ENCODE measurements at places on chromosomes 13 and 19.

DNA sequence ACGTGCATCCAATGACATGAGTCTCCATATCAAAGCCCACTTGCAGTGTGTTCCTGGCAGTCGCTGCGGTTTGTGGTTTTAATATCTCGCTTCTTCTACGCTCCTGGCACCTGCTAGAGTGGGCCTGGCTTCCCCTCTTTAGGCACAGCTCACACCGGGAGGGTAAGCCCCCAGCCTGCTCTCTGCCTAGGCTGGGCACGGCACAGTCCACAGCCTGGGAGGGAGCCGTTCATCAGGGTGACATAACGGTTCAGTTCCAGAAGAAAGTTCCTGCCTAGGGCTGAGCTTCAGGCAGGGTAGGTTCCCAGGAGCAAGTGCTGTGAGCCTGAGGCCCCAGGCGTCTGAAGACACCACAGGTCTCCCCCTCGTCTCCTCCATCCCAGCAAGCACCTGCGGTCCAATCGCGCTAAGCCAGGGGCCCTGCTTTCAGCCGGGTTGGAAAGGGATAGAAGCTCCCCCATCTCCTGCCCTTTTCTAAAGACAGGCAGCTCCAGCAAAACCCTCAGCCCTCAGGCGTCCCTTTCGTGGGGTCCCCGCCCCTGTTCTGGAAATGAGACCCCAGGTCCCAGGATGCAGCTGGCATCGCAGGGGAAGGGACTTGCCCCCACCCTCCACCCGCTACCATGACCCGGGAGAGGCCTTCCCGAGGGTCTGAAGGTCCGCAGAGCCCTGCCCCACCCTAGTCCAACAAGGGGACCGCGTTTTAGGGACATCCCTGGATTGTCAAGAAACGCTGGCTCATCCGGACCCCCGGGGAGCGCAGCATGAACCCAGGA is 121.6 kb upstream of the ZNF507 start:
- DNase-seq, result no peak

DNA sequence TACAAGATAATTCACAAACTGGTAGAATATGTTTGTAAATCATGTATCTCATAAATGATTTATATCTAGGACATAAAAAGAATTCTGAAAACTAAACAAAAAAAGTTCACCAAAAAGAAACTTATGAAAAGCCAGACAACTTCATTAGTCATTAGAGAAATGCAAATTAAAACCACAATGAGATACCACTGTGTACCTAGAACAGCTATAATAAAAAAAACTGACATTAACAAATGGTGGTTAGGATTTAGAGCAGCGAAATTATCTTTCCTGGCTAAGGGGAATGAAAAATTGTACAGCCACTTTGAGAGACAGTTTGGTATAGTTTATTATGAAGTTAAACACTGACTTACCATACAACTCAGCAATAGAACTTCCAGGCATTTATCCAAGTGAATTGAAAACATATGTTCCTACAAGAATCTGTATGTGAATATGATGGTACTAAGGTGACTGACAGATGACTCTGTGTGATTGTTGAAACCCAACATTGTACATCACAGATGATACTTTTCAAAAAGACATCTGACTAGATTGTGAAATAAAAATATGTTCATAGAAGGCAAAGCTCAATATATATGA is 41.8 kb downstream of the UGGT2 start:
- DNase-seq, result peak; percentile 70

- DNase-seq, result peak; percentile 76
Measured at GRCh38 chr13:105196052-105196451, 1339.4 kb downstream of the EFNB2 start.

GRCh38 chr19:41161903-41162302 is 31.1 kb upstream of the CYP2S1 start:
- DNase-seq, result no peak

DNA sequence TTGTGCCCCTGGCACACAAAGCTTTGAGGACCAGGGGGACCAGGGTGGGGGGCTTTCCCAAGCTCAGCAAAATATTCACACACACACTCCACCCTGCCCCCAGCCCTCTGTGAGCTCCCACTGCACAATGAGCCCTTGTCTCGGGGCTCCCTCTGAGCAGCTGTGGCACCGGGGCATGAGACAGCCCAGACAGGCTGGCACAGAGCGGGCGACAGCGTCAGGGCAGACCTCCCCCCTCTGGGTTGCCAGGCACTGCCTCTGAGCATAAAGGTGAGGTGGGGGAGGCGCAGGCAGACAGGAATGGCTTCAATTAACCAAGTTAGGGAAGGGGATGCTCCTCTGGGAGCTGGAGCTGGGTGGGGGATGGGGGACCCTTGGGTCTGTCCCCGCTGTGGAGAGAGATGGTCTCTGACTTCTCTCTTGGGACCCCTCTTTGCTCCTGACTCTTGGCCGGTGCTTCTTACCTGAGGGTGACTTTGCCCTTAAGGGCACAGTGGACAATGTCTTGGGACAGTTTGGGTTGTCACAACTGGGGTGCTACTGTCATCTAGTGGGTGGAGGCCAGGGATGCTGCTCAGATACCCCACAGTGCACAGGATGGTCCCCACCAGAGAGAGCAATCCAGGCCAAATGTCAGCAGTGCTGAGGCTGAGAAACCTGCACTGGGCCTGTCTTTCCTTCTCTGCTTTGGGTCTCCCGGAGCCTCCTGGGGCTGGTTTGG is 30.3 kb downstream of the LYL1 start:
- DNase-seq, result no peak

GRCh38 chr19:21422244-21422643 is 25.3 kb downstream of the ZNF493 start:
- DNase-seq, result no peak

DNA sequence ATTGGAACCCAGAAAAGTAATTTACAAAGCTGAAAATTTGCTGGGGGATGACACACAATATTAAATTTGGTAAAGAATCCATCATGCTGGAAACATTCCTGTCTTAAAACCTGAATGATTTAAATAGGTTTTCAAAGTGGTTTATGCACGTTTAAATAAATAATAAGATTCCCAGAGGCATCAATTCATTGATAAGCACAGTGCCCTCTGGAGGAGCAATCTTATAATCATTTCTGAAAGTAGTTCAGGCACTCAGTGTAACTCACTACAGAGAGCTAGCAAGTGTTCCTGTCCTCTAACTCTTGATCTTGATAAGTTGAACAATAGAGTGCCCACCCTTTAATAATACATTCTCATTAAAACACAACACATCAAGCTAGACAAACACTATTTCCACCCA is 43.5 kb upstream of the SHISA2 start:
- no peak for DNase-seq

DNA sequence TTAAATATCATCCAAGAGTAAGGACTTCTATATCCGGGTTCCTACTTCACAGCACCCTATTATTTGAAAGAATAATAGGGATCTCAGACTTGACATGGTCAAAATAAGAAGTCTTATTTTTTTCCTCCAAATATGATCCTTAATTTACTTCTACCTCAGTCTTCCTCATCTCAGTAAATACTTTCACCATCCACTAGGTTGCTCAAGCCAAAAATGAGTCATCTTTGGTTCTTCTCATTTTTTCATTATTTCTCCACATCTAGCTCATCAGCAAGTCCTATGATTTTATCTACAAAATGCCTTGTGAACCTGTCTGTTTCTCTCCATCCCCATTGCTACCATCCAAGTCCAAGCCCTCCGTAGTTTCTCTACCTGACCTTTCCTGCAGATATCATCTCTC is 121.9 kb upstream of the GJB6 start:
- peak; percentile 69 for DNase-seq

DNA sequence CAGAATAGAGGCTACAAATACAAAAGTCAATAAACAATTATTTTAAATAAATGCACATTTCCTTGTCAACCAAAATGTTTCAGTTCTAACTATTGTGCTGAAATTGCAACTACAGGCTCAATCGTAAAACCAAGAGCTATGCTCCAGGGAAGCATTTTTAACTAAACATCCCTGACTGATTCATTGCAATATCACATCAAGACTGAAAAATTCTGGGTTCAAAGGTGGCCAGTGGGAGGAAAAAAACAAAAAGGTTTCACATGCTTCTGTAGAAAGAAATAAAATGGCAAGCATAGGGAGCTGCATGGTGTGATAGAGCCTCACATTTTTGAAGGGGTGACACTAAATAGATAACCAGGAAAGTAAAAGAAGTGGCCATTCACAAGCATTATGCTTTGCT is 862.8 kb downstream of the PCDH9 start:
- no peak for DNase-seq
